ENCODE measurements at places on chromosomes 16 and 17.

GRCh38 chr16:13036600-13036999 lies 135.2 kb downstream of the SHISA9 start:
- DNase-seq: peak; percentile 1

DNA sequence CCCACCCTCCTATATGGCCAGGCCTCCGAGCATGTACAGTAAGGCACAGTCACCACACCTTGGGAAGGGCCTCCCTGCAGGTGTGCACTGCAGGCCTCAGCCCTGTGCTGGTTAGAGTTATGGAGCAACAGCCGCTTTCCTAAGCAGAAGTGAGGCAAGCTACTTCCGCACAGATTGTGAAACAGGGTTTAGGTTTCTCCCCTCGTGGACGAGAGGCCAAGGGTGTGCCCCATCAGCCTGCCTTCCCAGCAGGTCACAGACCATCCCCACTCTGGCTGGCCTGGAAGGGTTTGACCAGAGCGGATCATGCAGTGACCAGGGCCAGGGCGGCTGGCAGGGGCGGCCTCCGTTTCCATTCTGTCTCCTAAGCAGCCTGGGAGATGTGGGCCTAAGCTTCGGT lies 4.7 kb downstream of the MSRB1 start:
- no peak for DNase-seq

DNA sequence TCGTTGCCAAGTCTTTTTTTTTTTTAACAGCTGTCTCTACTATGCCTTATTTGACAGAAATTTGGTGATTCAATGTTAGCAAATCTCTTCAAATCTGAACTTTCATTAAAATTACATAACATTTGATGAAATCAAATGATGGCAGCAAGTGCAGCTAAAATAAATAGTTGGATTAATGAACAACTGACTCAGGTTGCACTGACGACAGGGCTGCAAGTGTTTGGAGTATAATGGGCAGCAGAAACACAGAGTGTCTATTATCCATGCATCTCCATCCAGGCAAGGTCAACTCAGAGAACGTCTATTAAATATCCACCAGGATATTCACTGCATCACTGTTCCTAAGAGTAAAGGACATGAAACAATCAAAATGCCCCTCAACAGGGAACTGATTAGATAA lies 109.8 kb downstream of the SLC39A11 start:
- no peak for DNase-seq

DNA sequence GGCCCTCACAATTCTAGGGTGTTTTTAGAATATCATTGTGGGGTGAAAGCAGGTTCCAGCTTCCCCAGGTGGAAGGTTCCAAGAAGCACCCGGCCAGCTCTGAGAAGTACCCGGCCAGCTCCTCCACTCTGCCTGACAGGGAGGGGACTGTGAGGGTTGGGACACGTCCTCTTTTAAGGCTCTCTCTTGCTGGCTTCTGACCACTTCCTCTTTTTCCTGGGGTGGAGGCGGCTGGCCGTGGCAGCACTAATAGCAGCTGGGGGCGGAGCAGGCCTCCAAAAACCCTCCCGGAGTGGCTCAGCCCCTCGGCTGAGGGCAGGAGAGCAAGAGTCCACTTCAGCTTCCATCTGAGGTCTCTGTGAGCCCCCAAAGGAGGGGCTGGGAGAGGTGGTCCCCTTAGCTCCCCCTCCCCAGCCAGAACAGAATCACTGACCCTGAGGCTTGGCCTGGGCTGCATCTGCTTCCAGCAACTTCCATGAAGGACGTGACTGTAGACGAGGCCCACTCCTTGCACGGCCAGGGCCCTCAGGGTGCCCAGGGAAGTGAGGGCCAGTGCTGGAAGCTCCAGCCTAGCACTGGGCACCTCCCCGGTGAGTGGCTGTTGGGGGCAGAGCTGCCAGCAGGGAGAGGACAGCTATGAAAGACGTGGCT lies 26.7 kb upstream of the PLCG2 start:
- no peak for DNase-seq

DNA sequence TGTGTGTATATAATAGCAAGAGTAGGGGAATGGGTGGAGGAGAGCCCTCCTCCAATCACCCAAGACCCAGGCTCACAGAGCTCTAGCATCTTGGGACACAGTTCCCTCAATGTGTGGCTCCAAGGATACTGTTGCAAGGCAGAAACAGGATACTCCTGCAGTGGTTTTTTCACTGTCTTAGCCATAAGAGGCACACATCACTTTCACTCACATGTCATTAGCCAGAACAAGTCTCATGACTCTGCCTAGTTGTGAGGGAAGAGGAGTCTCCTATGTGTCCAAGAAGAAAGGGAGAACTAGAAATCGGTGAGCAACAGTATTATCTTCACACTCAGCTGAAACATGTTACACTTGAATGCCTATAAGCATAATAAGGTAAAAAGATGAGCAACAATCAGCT lies 11.1 kb upstream of the NUDT7 start:
- peak; percentile 5 for DNase-seq

DNA sequence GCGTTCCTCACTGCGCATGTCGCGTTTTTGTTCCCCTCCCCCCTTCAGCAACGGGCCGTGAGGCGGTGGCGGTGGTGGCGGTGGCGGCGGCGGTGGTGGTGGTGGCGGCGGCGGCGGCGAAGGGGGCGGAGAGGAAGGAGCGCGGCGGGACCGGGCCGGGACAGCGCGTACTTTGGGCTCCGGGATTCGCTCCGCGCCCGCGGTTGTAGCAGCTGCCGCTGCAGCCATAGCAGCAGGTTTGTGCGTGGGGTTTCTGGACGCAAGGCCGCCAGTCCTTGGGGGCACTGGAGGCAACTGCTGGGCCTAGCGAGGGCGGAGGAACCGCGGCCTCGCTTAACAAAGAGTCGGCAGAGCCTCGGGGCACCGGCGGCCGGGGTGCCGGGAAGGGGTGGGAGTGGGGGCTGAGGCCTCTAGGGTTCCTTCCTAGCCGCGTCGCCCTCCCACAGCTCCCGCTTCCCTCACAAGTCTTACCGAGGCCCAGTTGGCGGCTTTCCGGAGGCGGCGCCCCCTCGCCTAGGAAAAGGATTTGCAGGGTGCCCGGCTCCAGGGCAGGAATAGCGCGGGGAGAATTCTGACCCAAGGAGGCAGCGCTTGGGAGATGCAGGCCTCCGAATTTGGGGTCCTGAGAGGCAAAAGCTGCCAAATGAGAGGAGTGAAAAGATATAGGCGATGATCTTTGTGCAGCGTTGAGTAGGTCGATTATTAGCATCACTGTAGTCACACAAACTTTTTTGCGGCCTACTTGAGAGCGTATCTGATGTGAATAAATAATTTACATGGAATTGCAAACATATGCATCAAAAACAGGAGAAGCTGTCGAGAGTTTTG lies at the start of gene DDX42:
Gene DDX42, plus strand, starts transcription at position 30 of the 828 bp plus-strand sequence. CDS start 12,880 bp downstream, outside the sequence.
- DNase-seq: peak; percentile 35

DNA sequence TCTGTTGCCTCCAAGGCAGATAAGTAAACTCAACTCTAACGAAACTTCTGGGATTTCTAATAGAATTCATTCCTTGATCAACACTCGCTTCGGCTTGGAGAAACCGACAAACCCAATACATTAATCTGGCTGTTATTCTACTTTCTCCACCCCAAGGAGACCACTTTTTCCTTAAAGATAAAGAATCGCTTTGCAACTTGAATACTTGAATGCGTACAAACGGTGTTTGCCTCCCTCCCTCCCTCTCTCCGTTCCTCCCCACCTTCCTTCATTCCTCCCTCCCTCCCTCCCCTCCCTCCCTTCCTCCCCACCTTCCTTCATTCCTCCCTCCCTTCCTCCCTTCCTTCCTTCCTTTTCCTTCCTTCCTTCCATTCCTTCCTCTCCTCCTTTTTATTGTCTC lies 432.6 kb downstream of the HAPSTR1 start:
- DNase-seq: no peak

- no peak for DNase-seq
Observed at GRCh38 chr17:14474591-14474990, 173.7 kb downstream of the HS3ST3B1 start.

DNA sequence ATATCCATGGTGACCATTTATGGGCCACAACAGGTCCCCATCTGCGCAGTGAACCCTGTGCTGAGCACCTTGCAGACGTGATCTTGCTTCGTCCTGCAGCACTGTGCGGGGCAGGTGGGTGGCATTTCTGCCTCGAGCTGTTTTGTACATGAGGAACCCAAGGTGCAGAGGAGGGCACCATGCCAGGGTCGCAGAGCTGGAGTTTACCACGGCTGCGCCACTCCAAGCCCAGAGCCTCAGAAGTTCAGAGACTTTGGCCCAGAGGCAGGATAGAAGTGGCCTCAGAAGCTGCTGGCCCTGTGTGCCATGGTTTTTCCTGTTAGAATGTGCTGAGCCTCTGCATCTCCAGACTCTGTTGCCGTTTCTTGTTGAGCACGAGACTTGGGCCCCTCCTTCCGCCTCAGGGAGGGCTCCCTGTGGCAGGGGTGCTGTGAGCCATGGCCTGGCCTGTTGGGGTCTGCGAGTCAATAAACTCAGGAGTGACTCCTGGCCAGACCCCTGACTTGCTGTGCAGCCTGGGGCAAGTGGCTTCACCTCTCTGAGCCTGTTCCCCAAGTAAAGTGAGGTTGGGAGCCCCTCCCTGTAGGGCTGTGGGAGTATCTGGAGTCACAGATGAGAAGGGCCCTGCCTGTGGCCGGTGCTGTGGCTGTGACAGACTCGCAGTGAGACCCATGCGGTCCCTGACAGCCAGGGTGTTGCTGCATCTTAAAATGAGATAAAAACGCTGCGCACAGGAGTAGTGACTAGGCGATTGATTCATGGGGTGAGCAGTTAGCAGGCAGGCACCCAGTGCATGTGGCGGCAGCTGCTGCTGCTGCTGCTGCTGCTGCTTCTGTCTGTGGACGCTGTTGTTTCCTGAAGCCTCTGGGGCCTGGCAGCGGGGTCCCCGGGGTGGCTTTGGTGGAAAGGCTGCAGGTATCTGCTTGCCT lies 11.8 kb downstream of the MAP2K3 start:
- no peak for DNase-seq

DNA sequence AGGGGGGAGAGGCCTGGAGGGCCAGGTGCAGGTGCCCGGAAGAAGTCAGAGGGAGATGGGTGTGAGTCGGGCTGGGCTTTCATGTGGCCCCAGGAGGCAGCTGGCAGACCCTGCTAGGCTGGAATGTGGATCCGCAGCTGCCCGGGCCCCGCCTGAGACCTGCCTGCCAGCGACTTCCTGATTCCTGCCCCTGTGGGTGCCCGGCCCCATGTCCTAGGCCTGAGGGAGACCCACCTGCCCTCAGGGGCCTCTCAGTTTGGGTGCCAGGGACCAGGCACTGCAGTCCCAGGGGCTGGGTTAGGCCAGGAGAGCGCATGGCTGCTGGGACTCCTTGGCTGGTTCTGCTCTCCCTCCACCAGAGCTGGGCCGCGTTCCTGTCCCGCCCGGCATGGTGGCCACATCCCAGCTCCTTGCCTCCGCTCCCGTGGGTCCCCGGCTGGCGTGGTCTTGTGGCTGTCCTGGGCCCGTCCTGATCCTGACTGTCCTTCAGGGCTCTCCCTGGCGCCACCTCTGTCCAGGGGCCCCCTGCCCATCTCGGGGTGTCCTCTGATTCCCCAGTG lies 22.1 kb upstream of the SPNS2 start:
- no peak for DNase-seq

DNA sequence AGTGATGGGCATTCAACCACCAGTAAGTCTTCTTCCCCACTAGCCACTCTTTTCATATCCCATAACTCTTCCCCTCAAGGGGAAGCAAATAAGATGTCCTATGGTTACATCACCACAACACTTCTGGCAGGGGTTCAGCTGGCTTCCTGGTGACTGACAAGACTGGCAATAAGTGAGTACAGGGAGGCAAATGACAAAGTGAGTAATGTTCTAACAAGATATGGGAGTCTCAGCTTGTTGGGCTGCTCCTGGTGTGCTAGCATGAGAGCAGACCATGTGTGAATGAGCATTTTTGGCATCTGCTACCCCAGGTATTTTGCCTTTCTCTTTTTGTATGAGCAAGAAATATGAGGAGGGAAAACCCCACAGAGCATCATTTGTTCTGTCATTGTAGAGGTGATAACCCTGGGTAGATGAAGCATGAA lies 9.9 kb downstream of the TMIGD1 start:
- DNase-seq: no peak

- no peak for DNase-seq
Observed at GRCh38 chr17:13421581-13422130, 180.1 kb downstream of the HS3ST3A1 start.

DNA sequence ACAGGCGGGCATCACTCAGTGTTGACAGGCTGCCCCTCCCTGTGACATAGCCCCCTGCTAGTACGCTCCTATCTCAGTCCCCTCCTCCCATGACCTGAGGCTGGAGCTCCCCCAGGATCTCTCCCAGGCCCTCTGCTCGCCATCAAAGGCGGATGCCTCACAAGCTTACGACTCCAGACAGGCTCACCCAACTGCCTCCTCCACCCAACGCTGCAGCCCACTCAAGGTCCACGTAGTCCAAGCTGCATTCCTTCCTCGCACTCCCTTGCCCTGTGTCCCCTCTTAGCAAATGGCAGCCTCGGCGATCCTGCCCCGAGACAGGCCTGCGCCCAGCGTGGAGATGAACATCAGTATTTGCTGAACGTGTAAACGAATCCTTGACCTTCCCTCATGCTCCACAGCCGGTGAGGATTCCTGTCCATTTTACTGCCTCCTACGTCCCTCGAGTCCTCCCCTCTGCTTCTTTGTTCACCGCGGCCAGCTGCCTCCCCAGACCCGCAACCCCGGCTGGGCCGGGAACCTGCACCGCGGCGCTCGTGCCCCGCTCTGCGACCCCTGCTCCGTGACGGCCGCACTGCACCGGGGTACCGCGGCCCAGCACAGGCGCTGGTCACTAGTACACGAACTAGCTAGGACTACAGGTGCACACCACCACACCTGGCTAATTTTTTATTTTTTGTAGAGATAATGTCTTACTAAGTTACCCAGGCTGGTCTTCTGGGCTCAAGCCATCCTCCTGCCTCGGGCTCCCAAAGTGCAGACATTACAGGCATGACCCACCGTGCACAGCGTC lies 838 bp upstream of the TMEM97 start:
- DNase-seq: no peak

- DNase-seq: no peak
Observed at GRCh38 chr16:27817038-27817437, 246.5 kb downstream of the GSG1L start.

DNA sequence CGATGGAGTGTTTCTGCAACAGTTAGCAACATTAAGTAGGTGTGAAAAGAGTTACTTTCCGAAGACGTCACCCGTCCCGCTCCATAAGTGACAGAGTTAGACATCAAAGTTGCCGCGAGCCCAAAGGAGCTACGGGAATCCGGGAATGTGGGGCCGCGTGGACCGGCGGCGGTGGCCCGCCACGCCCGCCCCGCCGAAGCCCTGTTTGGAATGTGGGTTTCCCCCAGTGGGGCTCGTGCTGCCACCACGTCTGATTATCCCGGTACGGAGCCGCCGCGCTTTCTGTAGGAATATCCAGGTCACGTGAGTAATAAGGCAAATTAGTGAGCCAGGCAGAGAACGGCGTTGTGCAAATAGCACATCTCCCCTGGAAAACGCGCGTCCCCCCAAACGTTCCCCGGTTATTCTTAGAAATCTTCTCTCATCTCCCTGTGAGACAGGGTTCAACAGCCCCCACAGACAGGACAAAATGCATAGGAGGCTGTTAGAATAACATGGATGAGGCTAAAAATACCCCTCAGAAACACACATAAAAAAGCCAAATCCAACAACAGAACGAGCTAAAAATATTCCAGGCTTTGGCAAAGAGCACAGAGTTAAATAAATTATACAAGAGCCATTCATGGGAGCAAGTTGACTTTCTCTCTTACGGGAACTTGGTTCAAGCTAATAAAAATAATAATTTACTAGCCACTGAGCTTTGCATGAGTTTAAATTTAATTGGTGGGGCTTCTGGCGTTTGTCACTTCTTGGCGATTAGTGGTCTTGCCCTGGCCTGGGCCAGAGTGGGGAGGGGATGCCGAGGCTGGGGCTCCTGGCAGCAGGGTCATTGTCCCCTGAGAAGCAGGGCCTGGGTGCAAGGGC lies 8.6 kb downstream of the BAHCC1 start:
- peak; percentile 23 for DNase-seq

- no peak for DNase-seq
Observed at GRCh38 chr17:69535016-69535570, 120.6 kb downstream of the MAP2K6 start.

GRCh38 chr17:27237890-27238289 lies 56.0 kb upstream of the WSB1 start:
- DNase-seq: no peak
